ENCODE measurements at places on chromosomes 16 and 17. TPM values are rescaled to one million over a fixed set of nuclear protein-coding genes. Genes with fewer than 3 reads are reported as not detected.

DNASE1L2 gene
- total RNA-seq, result 1.9 TPM

ZG16 gene
- total RNA-seq, result 0.07 TPM

- H3K27me3 ChIP-seq, result no peaks in the 10 kb centered on the region
- H3K36me3 ChIP-seq, result no peaks in the 10 kb centered on the region
- peak overlapping the region; percentile 40 for H3K27ac ChIP-seq
- no peak for DNase-seq
Measured at GRCh38 chr17:72613806-72614292, 478.6 kb downstream of the SLC39A11 start.

DNA sequence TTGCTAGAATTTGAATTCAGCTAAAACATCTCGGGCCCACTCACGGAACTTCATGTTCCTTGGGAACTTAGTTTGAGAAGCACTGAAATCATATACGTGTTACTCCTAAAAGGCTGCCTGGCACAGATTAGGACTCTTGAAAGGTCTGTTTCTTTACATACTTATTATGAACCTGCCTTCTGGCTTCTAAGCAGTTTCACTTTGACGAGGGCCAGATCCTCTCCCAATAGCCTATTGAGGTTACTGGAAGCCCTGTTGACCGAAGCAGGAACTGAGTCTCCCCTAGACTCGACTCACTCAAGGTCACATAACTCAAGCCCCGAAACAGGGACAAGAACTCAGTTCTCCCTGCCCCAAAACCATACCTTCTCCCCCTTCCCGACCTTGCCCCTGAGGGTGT is 121.9 kb upstream of the PLCG2 start:
- peaks cover 24% of the 10 kb centered on the region for H3K4me1 ChIP-seq
- no peak overlapping the region for H3K4me3 ChIP-seq
- no peak for DNase-seq
- no peak overlapping the region for H3K27ac ChIP-seq
- peaks cover 46% of the 10 kb centered on the region for H3K36me3 ChIP-seq
- no peaks in the 10 kb centered on the region for H3K27me3 ChIP-seq

DNA sequence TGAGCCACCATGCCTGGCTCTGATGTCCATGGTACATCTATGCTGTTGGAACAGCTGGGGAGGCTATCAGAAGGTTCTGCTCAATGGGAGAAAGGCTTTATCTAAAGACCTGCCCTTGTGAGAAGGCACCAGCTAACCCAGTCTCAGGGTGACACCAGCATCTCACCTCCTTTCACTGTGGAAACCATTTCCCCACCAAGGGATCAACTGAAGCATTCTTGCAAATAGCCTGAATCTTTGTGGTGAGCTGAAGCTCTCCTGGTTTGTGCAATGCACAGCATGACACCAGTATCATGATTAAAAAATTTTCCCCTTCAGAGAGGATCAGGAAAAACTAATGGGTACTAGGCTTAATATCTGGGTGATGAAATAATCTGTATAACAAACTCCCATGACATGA is 5.1 kb downstream of the CCL18 start:
- H3K4me1 ChIP-seq, result no peaks in the 10 kb centered on the region
- H3K4me3 ChIP-seq, result no peak overlapping the region
- no peak for DNase-seq
- no peaks in the 10 kb centered on the region for H3K36me3 ChIP-seq

SNAI3 gene
- total RNA-seq, result 2.2 TPM

DNA sequence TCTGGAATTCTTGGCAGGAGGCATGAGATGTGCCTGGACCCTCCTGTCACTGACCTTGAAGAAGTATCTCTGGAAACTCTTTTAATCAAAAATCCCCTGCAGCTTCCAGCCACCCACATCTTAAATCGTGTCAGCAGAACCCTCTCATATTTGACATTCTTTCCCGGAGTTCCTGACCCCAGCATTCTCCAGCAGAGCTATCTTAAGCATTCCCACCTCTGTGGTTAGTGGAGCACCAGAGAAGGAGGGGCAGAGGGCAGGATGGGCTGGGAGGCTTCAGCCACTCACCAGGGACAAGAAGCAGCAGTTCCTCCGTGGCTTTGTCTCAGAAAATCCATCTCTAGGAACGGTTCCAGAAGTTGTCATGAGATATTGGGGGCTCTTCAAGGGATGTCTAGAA is 149.9 kb downstream of the RGS9 start:
- no peak for DNase-seq
- H3K27me3 ChIP-seq, result no peaks in the 10 kb centered on the region
- H3K4me3 ChIP-seq, result no peak overlapping the region
- no peak overlapping the region for H3K27ac ChIP-seq
- H3K4me1 ChIP-seq, result no peaks in the 10 kb centered on the region

SDK2 gene
- total RNA-seq, result 0.10 TPM

DNA sequence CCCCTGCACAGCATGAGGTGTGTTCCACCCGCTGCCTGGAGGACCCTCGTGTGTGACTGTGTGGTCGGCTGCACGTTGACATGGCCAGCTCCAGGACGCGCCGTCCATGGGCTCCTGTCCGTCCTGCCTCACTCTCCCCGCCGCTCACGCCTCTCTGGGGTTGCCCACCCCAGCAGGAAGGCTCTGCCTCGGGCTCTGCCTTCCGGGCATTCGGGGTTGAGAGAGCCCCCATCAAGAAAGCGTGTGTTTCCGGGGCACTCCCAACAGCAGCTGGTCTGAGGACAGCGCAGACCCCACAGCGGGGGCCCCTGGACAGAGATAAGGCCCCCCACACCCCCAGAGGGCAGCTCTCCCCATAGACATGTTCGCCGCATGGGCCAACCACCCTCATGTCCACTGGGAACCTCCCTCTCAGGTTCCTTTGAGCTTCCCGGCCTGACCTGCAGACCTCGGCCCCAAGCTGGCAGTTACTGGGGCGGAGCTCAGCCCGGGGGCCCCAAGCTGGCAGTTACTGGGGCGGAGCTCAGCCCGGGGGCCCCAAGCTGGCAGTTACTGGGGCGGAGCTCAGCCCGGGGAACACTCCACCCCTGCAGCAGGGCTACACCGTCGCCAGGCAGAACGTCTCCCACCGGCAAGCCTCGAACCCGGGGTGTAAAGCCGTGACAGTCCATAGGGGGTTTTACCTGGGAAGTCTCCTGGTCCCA is 8.4 kb upstream of the PIEZO1 start:
- H3K27ac ChIP-seq, result no peak overlapping the region
- H3K27me3 ChIP-seq, result no peaks in the 10 kb centered on the region
- no peaks in the 10 kb centered on the region for H3K36me3 ChIP-seq
- no peak overlapping the region for H3K4me3 ChIP-seq

P2RX1 gene
- total RNA-seq, result not detected

GRCh38 chr16:81227785-81228184 is 10.7 kb upstream of the BCO1 start:
- H3K4me3 ChIP-seq, result no peak overlapping the region
- no peaks in the 10 kb centered on the region for H3K36me3 ChIP-seq
- H3K27me3 ChIP-seq, result peaks cover 21% of the 10 kb centered on the region
- DNase-seq, result no peak
- H3K4me1 ChIP-seq, result peaks cover 5% of the 10 kb centered on the region
- no peak overlapping the region for H3K27ac ChIP-seq

DNA sequence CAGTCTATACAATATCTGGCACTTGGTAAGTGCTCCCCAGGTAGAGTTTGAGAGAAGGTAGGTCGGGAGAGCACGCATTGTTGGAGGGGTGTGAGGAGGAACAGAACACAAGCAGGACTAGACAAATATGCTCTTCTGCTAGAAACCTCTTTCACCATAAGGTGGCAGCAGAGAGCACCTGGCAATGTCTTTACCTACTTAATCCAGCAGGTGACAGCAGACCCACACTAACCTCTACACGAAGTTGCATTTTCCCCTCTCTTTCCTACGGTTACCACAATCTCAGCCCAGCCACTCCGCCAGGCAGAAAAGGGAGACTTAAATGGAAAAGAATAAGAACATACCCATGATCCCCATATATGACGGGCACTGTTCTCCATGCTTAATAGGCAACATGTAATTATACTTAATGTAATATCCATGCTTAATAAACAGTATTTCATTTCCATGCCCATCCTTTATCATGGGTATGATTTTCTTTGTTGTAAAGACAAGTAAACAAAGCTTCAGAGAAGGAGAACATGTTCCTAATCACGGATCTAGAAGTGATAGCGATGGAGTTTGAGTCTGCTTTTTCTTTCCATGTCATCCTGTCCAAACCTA is 55.1 kb upstream of the CCL2 start:
- no peaks in the 10 kb centered on the region for H3K36me3 ChIP-seq
- H3K4me3 ChIP-seq, result no peak overlapping the region
- H3K4me1 ChIP-seq, result no peaks in the 10 kb centered on the region
- H3K27ac ChIP-seq, result no peak overlapping the region
- H3K27me3 ChIP-seq, result no peaks in the 10 kb centered on the region
- DNase-seq, result peak; percentile 55

- H3K4me3 ChIP-seq, result no peak overlapping the region
- peaks cover 25% of the 10 kb centered on the region for H3K4me1 ChIP-seq
- no peak for DNase-seq
- no peak overlapping the region for H3K27ac ChIP-seq
- H3K36me3 ChIP-seq, result no peaks in the 10 kb centered on the region
- H3K27me3 ChIP-seq, result no peaks in the 10 kb centered on the region
Measured at GRCh38 chr17:67633751-67634211, 84.0 kb upstream of the NOL11 start.

DNA sequence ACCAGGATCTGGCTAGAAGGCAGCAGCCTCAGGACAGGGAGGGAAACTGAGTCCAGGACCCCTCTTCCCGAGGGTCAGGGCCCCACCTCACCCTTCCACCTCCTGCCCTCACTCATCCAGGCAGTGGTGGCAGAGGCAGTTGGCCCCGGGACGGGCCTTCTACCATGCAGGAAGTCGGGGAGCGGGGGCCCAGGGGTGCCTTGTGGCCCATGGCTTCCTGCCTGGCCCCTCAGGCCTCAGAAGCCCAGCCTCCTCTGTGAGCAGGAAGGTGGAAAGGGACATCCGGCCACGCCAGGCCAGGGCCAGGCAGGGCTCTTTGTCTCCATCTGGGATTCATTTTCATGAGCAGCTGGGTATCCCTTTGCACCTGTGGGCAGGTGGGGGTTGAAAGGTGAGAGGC is 58.5 kb downstream of the BAHCC1 start:
- no peaks in the 10 kb centered on the region for H3K27me3 ChIP-seq
- H3K36me3 ChIP-seq, result 0 out of 2 replicates have a peak, but pooled peaks cover 2% of the 10 kb centered on the region
- no peak overlapping the region for H3K4me3 ChIP-seq
- no peak for DNase-seq
- no peaks in the 10 kb centered on the region for H3K4me1 ChIP-seq

GRCh38 chr16:50717494-50717893 is 24.1 kb downstream of the NOD2 start:
- DNase-seq, result no peak
- H3K4me1 ChIP-seq, result peaks cover 2% of the 10 kb centered on the region

DNA sequence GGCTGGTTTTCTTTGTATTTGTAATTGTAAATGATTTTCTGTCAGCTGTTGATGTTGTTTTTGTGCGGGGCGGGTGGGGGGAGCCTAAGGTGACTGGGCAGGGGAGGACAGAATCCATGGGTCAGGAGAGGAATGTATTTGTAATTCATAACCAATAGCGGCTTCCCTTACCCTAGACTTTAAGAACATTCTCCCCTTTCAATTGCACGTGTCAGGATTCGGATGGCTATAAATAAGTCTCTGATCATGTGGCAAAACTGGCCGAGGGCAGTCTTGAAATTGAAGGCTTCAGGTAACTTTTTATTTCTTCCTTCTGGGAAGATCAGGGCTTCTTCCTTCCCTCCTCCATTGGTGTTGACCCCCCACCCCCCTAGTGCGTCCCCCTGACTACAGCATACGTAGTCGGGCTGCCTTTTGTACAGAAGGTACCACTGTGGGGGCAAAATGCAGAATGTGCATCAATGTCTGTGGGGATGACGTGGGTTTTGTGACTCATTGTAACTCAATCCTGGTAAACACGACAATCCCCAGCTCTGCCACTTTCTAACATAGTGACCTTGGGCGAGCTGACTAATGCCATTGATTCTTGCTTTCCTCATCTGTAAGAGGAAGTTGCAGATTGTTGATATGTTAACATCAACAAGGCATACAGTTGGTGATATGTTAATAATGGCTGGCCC is 16.2 kb downstream of the MARCHF10 start:
- no peak overlapping the region for H3K27ac ChIP-seq
- H3K4me3 ChIP-seq, result no peak overlapping the region
- peak; percentile 61 for DNase-seq

DNA sequence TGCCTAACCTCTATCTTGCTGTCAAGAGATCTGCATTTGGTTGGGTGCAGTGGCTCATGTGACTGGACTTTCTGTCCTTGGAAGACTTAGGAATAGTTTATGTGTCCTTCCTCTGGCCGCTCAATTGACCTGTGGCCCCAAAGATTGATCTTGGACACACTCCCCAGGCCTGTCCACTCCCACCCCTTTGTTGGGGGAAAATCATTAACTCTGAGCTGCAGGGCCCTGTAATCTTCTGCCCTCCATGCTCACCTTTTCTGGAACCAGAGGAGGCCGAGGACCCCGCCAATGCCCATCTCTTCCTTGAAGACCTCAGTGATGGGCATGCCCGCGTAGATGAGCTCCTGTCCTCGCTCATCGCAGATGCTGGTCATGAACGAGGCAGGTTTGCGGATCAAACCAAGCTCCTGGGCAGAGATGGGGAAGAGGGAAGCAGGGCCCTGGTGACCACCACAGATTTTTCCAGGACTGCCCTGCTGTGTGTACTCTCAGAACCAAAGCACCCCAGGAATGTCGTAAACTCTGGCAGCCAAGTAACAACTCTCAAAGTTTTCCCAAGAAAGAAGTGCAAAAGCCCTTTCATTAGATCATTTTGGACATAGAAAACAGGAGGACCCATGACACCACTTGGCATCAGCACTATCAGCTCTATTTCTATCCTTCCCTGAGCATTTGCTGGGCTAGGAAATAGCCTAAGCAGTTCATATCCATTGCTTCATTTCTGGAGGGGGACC is 8.5 kb upstream of the KLHL11 start:
- no peak for DNase-seq
- H3K27ac ChIP-seq, result no peak overlapping the region

Measured in HCT116 (cell line).